Activated gamma-delta T cell (primary cell): ENCODE measurements at places on chromosomes 12 and 14.

DNA sequence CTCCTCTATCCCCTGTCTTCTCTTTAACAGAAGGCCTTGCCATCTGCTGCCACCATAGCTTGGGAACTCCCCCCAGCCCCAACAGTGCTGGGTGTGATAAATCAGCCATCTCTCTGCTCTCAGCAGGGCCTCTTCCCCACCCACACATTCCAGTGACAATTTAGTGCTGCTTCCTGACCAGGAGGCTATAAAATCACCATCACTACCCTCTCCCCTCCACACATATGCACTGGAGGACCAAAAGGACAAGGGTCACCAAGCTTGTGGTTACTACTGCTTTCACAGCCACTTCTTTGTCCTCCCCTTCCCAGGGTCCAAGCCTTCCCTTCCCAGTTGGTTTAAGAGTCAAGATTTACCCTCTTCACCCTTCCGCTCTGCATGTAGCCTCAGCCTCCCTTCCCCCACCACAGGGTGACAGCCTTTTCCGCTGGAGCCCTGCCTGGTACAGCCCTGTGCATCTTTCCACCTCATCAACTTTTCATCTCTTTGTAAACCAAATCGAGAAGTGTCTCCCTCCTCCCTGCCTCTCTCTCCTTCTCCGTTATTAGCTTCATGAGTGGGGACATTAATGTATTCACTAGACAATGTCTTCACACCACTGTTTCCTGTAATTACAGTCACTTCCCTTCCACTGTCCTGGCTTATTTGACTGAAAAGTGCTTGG, 9.4 kb downstream of the PSMB5 start:
- DNase-seq: no peak

DNA sequence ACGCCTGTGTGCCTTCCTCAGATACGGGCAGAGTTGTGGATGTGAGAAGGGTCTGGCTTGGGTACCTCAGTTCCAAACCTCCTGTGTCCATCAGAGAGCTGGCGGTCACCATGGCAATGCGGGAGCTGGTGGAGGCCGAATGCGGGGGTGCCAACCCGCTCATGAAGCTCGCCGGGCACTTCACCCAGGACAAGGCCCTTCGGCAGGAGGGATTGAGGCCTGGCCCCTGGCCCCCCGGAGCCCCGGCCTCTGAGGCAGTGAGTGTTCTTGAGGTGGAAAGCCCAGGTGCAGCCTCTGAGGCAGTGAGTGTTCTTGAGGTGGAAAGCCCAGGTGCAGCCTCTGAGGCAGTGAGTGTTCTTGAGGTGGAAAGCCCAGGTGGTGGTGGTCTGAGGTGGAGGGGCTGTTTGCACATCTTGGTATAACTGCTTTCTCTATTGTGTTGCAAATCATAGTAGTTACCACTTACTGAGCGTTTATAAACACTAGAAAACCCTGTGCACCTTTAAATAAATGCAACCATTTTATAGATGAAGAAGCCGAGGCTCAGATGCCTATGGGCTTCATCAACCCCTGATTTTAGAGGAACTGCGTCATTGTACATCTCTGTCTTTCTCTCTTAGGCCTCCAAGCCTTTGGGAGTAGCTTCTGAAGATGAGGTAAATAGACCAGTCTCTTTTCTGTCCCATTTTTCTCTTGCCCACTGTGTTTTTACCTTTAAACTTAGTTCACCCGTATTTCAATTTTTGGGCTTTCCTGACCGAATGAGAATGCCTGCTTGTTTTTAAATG, 976 bp downstream of the PEX5 start:
- no peak for DNase-seq

- no peak for DNase-seq
Observed at GRCh38 chr12:105033851-105034250, 47.7 kb downstream of the NOPCHAP1 start.

DNA sequence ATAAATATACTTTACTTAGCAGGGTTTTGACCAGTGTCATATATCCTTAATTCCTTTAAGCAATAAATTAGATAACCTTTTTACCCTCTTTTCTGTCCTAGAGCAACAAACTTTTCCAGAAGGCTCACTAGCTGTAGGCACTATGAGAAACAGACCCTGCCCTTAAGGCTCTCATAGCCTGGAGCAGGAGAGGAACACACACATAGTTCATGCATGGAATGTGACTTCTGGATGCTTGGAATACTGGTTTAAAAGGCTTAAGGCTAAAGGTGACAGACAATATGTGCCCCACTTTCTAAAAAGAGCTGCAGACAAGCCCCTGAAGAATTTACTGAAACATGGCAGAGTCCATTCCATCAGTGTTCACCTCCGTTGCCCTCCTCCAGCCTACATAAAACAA, 237.2 kb downstream of the TTC8 start:
- DNase-seq: no peak

DNA sequence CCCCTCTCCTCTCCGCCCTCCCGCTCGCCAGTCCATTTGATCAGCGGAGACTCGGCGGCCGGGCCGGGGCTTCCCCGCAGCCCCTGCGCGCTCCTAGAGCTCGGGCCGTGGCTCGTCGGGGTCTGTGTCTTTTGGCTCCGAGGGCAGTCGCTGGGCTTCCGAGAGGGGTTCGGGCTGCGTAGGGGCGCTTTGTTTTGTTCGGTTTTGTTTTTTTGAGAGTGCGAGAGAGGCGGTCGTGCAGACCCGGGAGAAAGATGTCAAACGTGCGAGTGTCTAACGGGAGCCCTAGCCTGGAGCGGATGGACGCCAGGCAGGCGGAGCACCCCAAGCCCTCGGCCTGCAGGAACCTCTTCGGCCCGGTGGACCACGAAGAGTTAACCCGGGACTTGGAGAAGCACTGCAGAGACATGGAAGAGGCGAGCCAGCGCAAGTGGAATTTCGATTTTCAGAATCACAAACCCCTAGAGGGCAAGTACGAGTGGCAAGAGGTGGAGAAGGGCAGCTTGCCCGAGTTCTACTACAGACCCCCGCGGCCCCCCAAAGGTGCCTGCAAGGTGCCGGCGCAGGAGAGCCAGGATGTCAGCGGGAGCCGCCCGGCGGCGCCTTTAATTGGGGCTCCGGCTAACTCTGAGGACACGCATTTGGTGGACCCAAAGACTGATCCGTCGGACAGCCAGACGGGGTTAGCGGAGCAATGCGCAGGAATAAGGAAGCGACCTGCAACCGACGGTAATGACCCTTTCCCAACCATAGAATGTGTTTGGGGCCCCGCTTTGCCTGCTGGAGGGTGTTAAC, 615 bp downstream of the CDKN1B start:
- peak; percentile 44 for DNase-seq

- no peak for DNase-seq
Observed at GRCh38 chr14:63893701-63894458, 41.1 kb downstream of the SYNE2 start.

GRCh38 chr12:56261503-56262232, 3.5 kb upstream of the ANKRD52 start:
- DNase-seq: no peak

GRCh38 chr12:6533653-6533922, 729 bp upstream of the GAPDH start:
- no peak for DNase-seq

- DNase-seq: no peak
Observed at GRCh38 chr14:101733211-101733610, 28.3 kb upstream of the PPP2R5C start.

DNA sequence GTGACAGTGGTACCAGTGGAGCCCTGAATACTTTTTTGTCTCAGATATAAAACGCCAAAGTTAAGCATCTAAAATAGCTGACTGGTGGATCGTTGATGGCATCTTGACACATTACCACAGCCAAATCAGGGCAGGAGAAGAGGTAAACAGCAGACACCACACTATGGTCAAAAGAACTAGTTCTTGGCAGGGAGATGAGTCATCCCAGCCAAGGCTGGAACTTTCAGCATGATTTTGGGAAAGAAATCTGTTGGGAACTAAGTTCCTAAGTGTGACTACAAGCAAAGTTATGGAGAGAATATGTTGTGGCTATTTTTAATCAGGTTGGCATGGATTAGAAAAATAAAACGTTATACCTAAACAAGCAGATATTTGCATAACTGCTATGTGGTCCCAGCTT, 36.9 kb downstream of the LGR5 start:
- DNase-seq: no peak

- DNase-seq: no peak
Observed at GRCh38 chr12:109652233-109652976, 61.2 kb upstream of the FAM222A start.

GRCh38 chr14:50015716-50016115, 100.7 kb downstream of the VCPKMT start:
- no peak for DNase-seq

GRCh38 chr14:74574090-74574433, 38.0 kb downstream of the LTBP2 start:
- DNase-seq: no peak

GRCh38 chr12:60191676-60192359, 596.0 kb downstream of the SLC16A7 start:
- DNase-seq: no peak

DNA sequence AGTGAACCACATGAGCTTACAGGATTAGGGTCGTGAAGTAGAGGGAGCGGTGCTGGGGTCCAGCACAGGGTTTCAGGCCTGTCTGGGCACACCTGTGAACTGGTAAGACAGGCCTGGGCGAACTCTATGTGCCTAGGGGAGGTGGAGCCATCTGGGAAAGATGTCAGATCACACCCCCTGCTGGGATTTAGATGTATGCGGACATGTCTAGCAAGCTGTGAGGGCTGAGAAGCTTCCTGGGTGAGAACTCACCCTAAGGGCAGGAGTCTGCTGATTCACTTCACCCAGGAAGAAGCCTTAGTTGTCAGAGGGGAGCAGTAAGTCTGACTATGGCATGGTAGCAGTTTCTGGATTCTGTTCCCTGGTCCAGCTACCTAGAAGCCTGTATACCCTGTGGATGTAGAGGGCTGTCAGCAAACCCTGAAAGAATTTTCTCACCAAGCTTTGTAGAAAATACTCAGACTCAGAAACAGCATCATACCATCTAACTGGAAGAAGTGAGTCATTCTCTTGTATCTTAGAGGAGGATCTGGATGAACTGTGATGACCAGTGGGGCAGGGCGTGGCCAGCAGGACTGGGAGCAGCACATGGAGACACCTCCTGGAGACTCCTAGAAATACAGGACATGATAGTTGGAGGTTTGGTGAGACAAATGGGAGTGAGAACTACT, 11.2 kb upstream of the PYGL start:
- no peak for DNase-seq

DNA sequence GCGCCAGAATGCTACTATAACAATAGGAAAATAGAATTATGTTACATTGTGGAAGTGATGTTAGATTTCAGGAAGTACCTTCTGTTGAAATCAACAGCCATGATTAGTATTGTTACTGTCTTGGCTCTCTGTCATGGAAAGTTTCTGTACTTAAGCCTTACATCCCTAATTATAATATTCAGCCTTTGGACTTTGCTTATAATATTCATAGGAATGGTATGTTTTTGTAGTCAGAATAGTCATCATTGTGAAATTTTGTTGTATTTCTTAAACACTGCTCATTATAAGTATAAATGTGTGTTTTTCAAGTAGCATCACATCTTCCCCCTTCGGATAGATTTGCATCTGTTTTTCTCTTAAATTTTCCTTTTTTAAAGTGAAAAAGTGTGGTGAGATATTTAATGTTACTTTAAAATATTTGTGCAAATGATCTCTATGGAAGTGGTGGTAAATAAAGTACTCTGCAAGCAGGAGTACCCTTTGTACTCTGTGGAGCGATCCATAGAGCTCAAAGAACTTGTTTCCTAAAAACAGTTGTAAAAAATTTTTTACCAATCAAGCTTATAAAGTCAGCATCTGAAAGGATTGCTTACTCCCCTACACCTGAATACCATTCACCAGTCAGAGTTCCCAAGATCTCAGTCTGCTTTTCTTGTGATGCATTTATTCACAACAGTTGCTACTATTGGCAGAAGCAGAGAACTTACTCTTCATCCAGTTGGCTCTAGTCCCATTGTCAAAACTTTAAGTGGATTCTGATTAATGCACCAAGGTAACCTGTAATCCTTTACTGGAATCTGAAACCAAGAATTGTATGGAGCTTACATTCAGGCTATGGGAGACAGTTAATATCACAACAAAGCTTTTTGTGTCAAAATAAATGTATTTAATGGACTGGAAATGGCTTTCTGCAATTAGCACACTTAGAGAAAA, 87.8 kb downstream of the RIC8B start:
- no peak for DNase-seq

DNA sequence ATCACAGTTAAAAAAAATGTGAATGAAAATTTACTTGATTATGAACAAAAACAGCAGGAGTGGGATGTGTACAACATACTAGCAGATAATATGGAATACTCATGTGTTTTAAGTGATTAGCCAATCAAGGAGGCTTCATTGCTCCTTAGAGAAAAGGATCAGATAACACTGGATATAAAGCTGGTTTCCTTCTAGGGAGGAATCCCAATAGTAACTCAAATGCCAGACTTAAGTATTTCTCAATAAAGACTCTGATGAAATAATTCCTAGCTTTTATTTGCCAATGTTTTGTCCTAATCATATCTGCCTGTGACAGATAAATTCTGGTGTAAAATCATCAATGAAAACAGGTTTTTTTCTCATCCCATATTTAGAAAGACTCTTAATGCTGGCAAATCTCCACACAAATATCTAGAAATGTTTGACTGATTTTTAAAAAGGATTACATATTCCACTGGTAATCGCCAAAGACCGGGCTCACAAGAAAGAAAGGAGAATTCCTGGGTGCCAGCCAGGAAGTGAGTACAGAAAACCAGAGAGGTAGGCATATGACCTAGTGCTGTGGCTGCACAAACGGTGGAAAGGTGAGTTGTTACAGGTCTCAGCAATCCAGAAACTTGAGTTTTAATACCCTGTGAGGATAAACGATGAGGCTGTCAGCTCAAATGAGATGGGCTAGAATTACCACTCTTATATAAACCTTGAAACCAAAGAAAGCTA, 108.6 kb upstream of the TTC7B start:
- DNase-seq: no peak

- no peak for DNase-seq
Observed at GRCh38 chr14:98227000-98227726, 1044.8 kb downstream of the BCL11B start.

- DNase-seq: no peak
Observed at GRCh38 chr12:11150832-11151231, 16.4 kb upstream of the TAS2R30 start.

DNA sequence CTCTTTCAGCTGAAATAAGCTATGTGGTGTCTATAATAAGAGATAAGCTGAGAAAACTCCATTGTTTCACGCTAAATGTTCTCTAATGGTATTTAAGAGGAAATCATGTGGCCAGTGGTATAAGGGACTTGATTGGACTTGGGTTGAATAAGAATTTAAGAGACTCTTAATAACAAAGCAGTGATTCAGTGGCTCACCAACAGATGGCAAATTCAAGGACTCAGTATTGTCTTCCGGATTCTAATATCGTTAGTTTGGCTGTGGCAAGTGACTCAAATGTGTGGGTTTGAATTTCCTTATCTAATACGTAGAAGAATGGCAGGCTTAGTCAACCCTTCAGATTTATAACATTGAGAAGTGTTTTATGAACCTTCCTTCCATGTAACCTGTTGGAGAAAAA, 49.1 kb upstream of the KCNH3 start:
- no peak for DNase-seq

- no peak for DNase-seq
Observed at GRCh38 chr14:98826618-98827017, 445.4 kb downstream of the BCL11B start.

GRCh38 chr12:124020514-124020949, 47.5 kb downstream of the ZNF664 start:
- DNase-seq: no peak

- no peak for DNase-seq
Observed at GRCh38 chr14:49975276-49975675, 82.4 kb downstream of the ARF6 start.

- DNase-seq: no peak
Observed at GRCh38 chr12:633731-634130, 29.5 kb downstream of the NINJ2 start.
